ENCODE measurements at places on chromosomes 13 and 19. TPM values are rescaled to one million over a fixed set of nuclear protein-coding genes. Genes with fewer than 3 reads are reported as not detected.

The RASIP1 gene
- 15.8 TPM for polyA plus RNA-seq

The GPR12 gene
- polyA plus RNA-seq = not detected

The ZNF497 gene
- 5.3 TPM for polyA plus RNA-seq

The TMPRSS9 gene
- polyA plus RNA-seq = 1.2 TPM

The RGCC gene
- polyA plus RNA-seq = 11.4 TPM

The SLC10A2 gene
- polyA plus RNA-seq = 0.65 TPM

The NLRP4 gene
- polyA plus RNA-seq = not detected

The ZNF534 gene
- 0.41 TPM for polyA plus RNA-seq

The KMT2B gene
- 38.0 TPM for polyA plus RNA-seq

The LRRC4B gene
- 15.0 TPM for polyA plus RNA-seq

The CGB1 gene
- polyA plus RNA-seq = not detected

Measured in left renal cortex interstitium (tissue), 4 donors.